Activated naive CD8-positive, alpha-beta T cell treated with anti-CD3 and anti-CD28 coated beads, Interleukin-2, amount 10 ng/mL, durations not matched to agents 7 days and 5 days (primary cell): ENCODE measurements at places on chromosomes 13 and 19. TPM values are rescaled to one million over a fixed set of nuclear protein-coding genes. Genes with fewer than 3 reads are reported as not detected.
A peak's percentile ranks its signal among the peaks of the same experiment; 100 is the strongest.

DNA sequence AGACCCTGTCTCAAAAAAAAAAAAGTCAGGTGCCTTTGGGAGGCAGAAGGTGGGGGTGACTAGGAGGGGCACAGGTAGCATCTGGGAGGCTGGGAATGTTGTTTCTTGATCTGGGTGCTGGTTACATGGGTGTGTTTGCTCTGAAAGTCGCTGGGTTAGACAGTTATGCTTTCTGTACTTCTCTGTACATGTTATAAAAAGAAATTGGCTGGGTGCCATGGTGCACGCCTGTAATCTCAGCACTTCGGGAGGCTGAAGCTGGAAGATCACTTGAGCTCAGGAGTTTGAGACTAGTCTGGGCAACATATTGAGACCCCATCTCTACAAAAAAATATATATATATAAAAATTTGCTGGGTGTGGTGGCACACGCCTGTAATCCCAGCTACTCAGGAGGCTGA is 15.1 kb downstream of the NOSIP start:
- no peaks in the 10 kb centered on the region for H3K27me3 ChIP-seq
- peak overlapping the region; percentile 13 for H3K4me3 ChIP-seq
- peak overlapping the region; percentile 59 for H3K27ac ChIP-seq
- DNase-seq: no peak
- H3K4me1 ChIP-seq: peaks cover 67% of the 10 kb centered on the region
- H3K36me3 ChIP-seq: peaks cover 15% of the 10 kb centered on the region

- H3K27ac ChIP-seq: peak overlapping the region; percentile 13
- no peak for DNase-seq
- peaks cover 25% of the 10 kb centered on the region for H3K4me1 ChIP-seq
- H3K4me3 ChIP-seq: no peak overlapping the region
These were observed 4.5 kb downstream of the BICRA start for GRCh38 chr19:47613165-47614020.

GRCh38 chr13:49319551-49319950 is 71.8 kb downstream of the CDADC1 start:
- H3K27me3 ChIP-seq: no peaks in the 10 kb centered on the region
- H3K27ac ChIP-seq: no peak overlapping the region
- peaks cover 12% of the 10 kb centered on the region for H3K4me1 ChIP-seq
- no peak for DNase-seq
- H3K36me3 ChIP-seq: no peaks in the 10 kb centered on the region

- H3K36me3 ChIP-seq: no peaks in the 10 kb centered on the region
- no peak overlapping the region for H3K4me3 ChIP-seq
- no peak overlapping the region for H3K27ac ChIP-seq
- no peaks in the 10 kb centered on the region for H3K27me3 ChIP-seq
- peaks cover 8% of the 10 kb centered on the region for H3K4me1 ChIP-seq
- no peak for DNase-seq
These were observed 55.0 kb downstream of the GGACT start for GRCh38 chr13:100533588-100534041.

DNA sequence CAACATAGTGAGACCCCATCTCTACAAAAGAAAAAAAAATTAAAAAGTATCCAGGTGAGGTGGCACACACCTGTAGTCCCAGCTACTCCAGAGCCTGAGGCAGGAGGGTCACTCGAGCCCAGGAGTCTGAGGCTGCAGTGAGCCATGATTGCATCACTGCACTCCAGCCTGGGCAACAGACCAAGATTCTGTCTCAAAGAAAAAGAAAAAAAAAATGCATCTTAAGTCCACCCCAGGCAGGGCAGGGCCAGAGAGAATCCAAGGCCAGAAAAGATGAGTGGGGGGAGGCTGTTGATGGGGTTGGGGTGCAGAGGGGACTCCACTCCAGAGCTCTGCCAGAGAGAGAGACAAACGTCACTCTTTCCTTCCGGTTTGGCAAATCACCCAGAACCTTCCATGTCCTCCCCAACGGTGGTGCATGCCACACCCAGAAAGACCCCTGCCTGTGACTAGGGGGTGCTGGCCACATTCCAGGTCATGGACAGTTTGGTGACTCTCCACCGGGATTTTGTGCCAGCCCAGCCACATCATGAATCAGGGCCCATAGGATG is 431 bp downstream of the FUT3 start:
- H3K4me1 ChIP-seq: peaks cover 8% of the 10 kb centered on the region
- H3K27me3 ChIP-seq: peaks cover 2% of the 10 kb centered on the region
- H3K4me3 ChIP-seq: no peak overlapping the region
- H3K36me3 ChIP-seq: no peaks in the 10 kb centered on the region
- no peak for DNase-seq

- no peak for DNase-seq
- H3K27me3 ChIP-seq: no peaks in the 10 kb centered on the region
- H3K4me1 ChIP-seq: no peaks in the 10 kb centered on the region
These were observed 47.2 kb upstream of the ZNF737 start for GRCh38 chr19:20612711-20613316.

GRCh38 chr19:412356-413355 is 3.7 kb upstream of the C2CD4C start:
- H3K4me3 ChIP-seq: no peak overlapping the region

DNA sequence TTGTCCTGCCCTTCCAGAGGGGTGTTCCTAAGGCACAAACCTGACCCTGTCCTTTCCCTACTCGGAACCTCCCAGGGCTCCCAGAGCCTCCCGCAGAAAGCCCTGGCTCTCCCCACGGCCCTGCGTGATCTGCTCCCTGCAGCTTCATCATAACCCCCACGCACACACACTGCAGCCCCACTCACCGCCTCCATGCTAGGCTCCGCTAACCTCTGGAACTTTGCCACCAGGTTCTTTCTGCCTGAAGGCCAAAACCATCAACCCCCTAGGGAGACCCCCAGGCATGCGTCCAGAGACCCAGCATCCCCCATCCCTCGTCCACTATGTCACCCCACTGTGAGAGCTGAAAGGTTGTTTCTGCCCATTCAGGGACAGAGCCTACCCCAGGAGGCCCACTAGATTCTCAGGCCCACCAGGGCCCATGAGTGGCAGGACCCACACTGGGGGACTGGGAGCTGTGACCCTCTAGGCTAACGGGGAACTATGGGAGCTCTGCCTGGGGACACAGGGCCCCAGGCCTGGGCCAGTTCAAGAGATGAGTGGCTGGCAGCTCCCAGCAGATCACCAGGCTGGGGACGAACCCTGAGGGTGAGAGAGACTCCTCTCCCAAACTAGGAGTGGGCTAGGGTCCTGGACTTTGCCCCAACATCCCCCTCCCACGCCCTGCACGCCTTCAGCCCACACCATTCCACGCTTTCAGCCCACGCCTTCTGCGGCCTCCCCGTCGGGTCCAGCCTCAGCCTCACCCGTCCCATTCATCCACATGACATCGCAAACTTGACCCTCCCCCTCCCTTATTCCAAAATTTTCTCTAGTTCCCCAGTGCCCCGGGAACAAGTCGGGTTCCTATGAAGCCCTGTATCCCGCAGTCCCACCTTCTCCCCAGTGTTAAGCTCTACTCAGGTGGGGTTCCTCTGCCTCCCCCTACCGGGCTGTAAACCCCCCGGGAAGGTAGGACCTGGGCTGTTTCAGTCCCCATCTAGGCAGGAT is 33.2 kb upstream of the PNMA8B start:
- no peaks in the 10 kb centered on the region for H3K27me3 ChIP-seq
- H3K36me3 ChIP-seq: peaks cover 17% of the 10 kb centered on the region
- H3K27ac ChIP-seq: peak overlapping the region; percentile 86
- H3K4me3 ChIP-seq: peak overlapping the region; percentile 45
- peak; percentile 35 for DNase-seq

GRCh38 chr19:42176990-42177685 is 40.3 kb downstream of the DEDD2 start:
- H3K4me1 ChIP-seq: peaks cover 13% of the 10 kb centered on the region
- H3K27me3 ChIP-seq: peaks cover 32% of the 10 kb centered on the region
- H3K4me3 ChIP-seq: no peak overlapping the region

DNA sequence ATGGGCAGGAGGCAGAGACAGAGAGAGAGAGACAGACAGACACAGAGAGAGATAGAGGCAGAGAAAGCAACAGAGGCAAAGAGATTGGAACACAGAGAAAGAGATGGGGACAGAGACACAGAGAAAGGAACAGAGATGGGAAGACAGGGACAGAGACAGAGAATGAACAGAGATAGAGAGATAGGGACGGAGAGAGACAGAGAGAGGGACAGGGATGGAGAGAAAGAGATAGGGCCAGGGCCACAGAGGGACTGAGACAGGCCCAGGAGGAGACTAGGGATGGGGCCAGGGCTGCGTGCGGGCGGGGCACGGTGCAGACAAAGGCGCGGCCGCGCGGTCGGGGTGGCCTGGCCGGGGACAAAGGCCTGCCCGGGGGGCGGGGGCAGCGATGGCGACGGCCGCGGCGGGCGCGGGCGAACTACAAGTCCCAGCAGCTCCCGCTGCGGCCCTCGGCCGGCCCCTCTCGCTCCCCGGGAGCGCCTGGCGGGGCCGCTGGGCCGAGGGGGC is at the start of gene ZNF358:
TSS of gene ZNF358 (plus strand) at position 459 of the 507 bp plus-strand sequence. CDS start 3,140 bp downstream, outside the sequence.
- peaks cover 6% of the 10 kb centered on the region for H3K4me1 ChIP-seq
- H3K36me3 ChIP-seq: no peaks in the 10 kb centered on the region
- peak within 1 kb of the TSS; percentile 86 for H3K27ac ChIP-seq
- DNase-seq: peak; percentile 71

GRCh38 chr13:48920730-48921129 is 55.0 kb upstream of the FNDC3A start:
- H3K27ac ChIP-seq: no peak overlapping the region
- H3K27me3 ChIP-seq: peaks cover 10% of the 10 kb centered on the region
- H3K36me3 ChIP-seq: no peaks in the 10 kb centered on the region
- no peak for DNase-seq

GRCh38 chr19:10749435-10750384 is 31.8 kb downstream of the DNM2 start:
- H3K4me1 ChIP-seq: peaks cover 49% of the 10 kb centered on the region
- peak overlapping the region; percentile 40 for H3K27ac ChIP-seq
- no peak for DNase-seq
- no peak overlapping the region for H3K4me3 ChIP-seq

DNA sequence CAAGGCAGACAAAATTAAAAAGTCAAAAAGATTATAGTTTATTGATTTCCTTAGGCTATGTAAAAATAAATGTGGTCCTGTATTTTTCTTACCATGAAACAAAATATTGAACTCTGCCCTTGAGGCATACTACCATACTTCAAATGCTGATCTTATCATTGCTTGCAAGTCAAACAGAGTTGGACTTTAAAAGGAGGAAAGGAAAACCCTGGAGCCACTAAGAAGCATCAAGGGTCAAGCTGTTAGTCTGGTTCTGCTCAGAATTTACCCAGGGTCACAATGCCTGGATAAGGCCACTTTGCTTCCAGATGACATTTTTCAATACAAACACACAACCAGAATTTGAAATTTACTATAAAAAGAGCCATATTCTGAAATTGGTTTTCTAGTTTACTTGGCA is 2.2 kb upstream of the FREM2 start:
- peaks cover 28% of the 10 kb centered on the region for H3K27me3 ChIP-seq
- no peaks in the 10 kb centered on the region for H3K36me3 ChIP-seq
- H3K4me1 ChIP-seq: no peaks in the 10 kb centered on the region
- H3K27ac ChIP-seq: no peak overlapping the region
- no peak overlapping the region for H3K4me3 ChIP-seq

DNA sequence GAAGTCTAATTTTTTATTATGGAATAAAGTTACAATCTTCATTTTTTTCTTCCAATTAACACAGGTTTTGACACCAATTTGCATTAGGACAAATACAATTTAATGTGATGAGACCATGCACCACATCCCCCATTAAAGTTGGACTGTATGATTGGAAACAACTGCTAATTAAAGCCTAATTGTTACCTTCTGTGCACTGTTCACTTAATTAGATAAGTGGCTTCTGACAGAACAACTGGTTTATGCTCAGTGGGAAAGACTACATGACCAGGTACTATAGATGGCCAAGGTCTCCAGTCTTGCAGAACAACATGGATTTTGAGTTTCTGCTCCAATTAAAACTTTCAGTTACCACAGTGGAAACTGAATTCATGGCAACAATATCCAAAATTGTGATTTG is 198.1 kb downstream of the FGF14 start:
- no peak for DNase-seq
- H3K4me1 ChIP-seq: no peaks in the 10 kb centered on the region
- H3K4me3 ChIP-seq: no peak overlapping the region
- H3K27ac ChIP-seq: no peak overlapping the region

GRCh38 chr19:57171551-57172081 is 4.3 kb upstream of the DUXA start:
- no peaks in the 10 kb centered on the region for H3K27me3 ChIP-seq
- H3K36me3 ChIP-seq: peaks cover 2% of the 10 kb centered on the region
- peak overlapping the region; percentile 79 for H3K4me3 ChIP-seq
- H3K27ac ChIP-seq: peak overlapping the region; percentile 82
- DNase-seq: peak; percentile 54
- peaks cover 4% of the 10 kb centered on the region for H3K4me1 ChIP-seq

DNA sequence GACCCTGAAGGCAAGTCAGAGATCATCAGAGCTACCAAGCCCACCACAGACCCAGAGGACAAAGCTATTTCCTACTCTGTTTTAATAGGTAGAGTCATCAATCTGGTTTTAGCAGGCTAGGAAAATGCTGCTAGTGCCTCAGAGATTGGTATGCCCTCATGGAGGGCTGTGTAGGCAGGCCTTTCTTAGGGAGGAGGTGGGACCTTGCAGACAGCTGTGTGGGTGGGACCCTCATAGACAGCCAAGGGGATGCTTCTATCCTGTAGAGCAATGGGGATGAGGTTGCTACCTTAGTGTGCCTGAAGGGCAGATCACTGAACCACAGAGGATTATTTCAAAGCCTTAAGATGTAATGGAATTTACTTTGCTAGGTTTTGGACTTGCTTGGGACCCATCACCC is 534.9 kb upstream of the KLF12 start:
- H3K4me3 ChIP-seq: no peak overlapping the region
- H3K4me1 ChIP-seq: no peaks in the 10 kb centered on the region

- H3K27me3 ChIP-seq: no peaks in the 10 kb centered on the region
- no peaks in the 10 kb centered on the region for H3K36me3 ChIP-seq
- H3K4me3 ChIP-seq: no peak overlapping the region
- peaks cover 18% of the 10 kb centered on the region for H3K4me1 ChIP-seq
- no peak for DNase-seq
These were observed 3.7 kb upstream of the TYROBP start for GRCh38 chr19:35911790-35912189.

DNA sequence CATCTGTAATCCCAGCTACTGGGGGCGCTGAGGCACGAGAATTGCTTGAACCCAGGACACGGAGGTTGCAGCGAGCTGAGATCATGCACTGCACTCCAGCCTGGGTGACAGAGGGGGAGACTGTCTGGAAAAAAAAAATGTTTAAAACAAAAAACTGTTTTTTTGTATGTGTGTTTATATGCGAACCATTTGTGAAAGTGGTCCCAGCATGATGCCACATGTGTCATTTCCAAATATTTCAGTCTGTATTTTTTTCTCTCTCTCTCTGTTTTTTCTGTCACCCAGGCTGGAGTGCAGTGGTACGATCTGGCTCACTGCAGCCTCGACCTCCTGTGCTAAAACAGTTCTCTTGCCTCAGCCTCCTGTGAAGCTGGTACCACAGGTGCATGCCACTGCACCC is 37.4 kb downstream of the SAE1 start:
- H3K4me1 ChIP-seq: peaks cover 7% of the 10 kb centered on the region
- no peak for DNase-seq
- H3K27me3 ChIP-seq: no peaks in the 10 kb centered on the region
- no peak overlapping the region for H3K4me3 ChIP-seq

- H3K27me3 ChIP-seq: no peaks in the 10 kb centered on the region
- H3K4me3 ChIP-seq: no peak overlapping the region
- no peak for DNase-seq
- H3K4me1 ChIP-seq: no peaks in the 10 kb centered on the region
These were observed 15.9 kb downstream of the ZNF350 start for GRCh38 chr19:51970718-51971117.

PSG2 gene
- not detected for total RNA-seq

MCEMP1 gene
- total RNA-seq: not detected

SARS2 gene
- 35.6 TPM for total RNA-seq

SHD gene
- not detected for total RNA-seq

WDR87 gene
- total RNA-seq: not detected

LPAR2 gene
- 73.6 TPM for total RNA-seq

BRSK1 gene
- total RNA-seq: 9.0 TPM
